ENCODE measurements at places on chromosomes 4 and X. TPM values are rescaled to one million over a fixed set of nuclear protein-coding genes. Genes with fewer than 3 reads are reported as not detected.

Gene CSAG2
- total RNA-seq: not detected

Gene NIPAL1
- under 0.01 TPM for total RNA-seq

Gene RRH
- not detected for total RNA-seq

Gene NLGN4X
- total RNA-seq: 2.0 TPM

DNA sequence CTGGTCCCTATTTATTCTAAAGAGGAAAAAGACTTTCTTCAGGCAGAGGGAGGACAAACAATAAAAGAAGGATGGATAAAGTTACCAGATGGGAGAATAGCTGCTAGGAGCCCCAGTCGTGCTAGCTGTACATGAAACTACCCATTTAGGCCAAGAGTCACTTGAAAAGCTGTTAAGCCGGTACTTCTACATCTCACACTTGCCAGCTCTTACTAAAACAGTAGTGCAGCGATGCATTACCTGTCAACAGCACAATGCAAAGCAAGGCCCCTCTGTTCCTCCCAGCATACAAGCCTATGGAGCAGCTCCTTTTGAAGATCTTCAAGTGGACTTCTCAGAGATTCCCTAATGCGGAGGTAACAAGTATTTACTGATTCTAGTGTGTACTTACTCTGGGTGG, 1138.8 kb downstream of the ARAP2 start:
- no peak for DNase-seq

DNA sequence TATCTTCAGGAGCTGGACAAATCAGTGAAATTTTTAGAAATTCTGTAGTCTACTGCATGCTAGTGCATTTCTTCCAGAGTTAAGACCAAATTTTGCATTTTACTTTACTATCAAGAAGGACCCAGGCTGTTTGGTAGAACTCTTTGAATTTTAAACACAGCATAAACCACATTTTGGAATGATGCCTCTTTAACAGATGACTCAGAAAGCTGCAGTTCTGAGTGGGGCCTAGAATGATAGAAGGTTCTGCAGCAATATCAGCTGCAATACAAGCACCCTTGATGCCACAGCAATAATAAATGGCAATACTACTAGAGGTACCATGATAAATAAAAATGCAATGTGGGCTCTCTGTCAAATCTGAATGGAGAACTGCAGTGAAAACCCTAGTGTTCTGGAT, 198.7 kb downstream of the TMA16 start:
- no peak for DNase-seq

Gene FOXP3
- total RNA-seq: 0.16 TPM

GRCh38 chrX:13845721-13846378, 29.0 kb upstream of the GPM6B start:
- DNase-seq: no peak

DNA sequence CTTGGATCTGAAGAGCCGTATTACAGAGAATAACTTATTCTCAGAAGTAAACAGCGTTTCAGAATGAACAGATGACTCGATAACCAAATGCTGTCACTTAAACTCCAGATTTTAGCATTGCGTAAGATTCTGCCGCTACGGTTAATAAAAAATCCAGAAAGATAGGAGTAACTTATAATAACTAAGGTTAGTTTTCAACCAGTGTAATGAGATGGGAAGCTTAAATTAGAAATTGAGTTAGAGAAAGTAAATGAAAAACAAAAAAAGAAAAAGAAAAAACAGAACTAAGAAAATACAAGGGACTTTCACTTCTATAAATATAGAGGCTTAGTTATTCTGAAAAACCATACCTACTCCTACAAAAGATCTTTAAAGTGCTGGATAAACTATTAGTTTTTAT, 13.1 kb upstream of the PARM1 start:
- DNase-seq: no peak

- no peak for DNase-seq
Measured at GRCh38 chrX:25343060-25343459, 327.3 kb upstream of the ARX start.

Gene IL3RA
- 7.4 TPM for total RNA-seq

- no peak for DNase-seq
Measured at GRCh38 chrX:3529466-3530010, 183.1 kb upstream of the MXRA5 start.

DNA sequence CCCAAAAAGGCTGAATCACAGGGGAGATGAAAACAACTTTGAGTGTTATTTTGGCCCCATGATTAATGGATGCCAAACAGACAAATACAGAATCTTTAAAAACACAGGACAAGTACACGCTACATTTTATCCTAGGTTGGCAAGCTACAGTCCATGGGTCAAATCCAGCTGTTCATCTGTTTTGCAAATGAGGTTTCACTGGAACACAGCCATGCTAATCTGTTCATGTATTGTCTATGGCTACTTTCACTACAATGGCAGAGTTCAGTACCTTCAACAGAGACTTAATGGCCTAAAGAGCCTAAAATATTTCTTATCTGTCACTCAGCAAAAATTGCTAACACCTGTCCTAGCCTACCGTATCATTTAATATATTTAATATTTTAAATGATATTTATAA, 1548.5 kb upstream of the IGFBP7 start:
- DNase-seq: no peak

Gene F8
- 14.6 TPM for total RNA-seq

DNA sequence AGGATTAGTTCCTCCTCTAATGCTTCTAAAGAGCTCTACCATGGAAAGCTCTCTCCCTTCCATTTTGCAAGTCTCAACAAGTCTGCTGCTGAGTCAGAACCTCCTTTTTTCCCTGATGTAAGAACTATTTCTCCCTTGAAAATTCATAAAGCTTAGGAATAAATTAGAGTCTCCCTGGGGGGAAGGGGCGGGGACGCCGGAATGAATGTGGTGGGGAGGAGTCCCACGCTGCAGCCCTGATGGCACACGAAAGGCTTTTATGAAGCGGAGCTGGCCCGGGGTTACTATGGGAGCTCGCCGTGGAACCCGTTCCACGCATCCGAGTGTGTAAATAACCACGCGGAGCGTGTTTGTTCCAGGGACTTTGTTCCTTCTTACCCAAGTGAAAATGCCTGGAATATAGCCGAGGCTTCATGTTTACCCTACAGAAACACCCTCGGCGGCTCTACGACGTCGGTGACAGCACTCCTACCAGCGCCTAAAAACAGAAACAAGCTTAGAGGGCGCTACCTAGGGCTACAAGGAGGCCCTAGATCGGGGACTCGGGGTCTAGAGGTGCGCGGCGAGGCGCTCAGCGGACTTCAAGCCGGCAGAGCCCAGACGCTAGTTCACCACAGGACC, 923 bp upstream of the CPEB2 start:
- DNase-seq: peak; percentile 78

- DNase-seq: no peak
Measured at GRCh38 chr4:79164907-79165610, 160.8 kb downstream of the NAA11 start.

DNA sequence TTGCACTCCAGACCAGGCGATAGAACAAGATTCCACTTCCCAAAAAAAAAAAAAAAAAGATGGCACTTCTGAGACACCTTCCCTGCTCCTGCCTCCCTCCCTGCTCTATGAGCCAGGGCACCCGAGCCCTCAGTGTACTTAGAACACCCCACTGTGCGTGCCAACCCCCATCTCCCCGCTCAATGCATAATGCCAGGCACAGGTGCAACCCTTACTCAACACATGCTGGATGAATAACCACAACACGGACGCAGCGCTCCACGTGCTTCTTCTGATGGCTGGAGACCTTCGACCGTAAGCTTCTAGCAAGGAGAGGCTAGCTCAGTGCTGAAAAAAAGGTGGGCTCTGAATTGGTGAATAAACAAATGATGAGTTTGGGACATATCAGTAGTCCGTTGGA, 19.9 kb upstream of the IRAK1 start:
- no peak for DNase-seq

DNA sequence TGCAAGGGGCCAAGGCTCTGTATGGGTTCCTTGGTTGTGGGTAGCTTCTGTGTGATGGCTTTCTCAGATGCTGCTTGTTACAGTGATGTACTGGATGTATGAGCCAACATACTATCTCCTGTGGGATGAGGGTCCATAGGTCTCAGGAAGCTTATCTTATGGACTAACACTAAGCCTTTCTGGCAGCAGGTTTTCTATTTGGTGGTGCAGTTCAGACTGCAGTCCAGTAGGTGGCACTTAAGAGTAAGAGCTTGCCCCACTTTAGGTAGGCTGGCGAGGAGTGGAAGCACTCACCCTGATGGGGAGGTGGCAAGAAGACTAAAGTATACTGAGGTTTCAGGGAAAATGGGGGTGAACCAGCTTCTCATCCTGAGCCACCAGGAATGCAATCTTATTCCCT, 306.7 kb upstream of the MAOA start:
- no peak for DNase-seq

- DNase-seq: no peak
Measured at GRCh38 chr4:92451782-92452181, 148.0 kb downstream of the GRID2 start.

Gene GYPB
- total RNA-seq: not detected

GRCh38 chr4:182740256-182740655, 176.9 kb downstream of the DCTD start:
- DNase-seq: no peak

Gene MRPS18C
- total RNA-seq: 16.8 TPM

Gene RHOXF2
- not detected for total RNA-seq

DNA sequence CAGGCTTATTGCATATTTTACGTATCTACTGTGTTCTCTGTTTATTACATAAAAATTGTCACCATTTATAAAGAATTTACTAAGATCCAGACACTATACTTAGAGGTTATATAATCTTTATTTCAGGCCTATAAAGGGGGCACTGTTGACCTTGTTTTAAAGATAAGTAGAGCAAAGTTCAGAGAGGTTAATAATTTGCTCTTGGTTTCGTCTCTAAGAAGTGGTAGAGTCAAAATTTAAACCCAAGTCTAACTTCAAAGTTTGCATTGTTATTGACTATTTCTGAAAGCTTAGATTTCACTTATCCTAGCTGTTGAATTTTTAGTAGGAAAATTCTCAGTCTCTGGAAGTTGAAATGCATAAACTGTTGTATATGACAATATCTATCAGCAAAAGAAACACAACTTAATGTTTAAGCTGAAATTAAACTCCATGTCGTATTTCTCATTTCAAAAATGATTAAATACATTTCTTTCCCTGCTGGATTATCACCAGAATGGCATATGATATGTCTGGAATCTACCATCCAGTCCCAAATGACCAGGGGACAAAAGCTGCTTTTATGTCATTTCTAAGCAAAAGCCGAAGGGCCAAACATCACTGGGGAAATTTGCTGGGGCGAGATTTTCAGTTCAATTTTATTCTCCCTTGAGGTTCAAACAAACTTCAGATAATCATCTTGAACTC, 138.4 kb downstream of the SLC7A11 start:
- no peak for DNase-seq

- DNase-seq: no peak
Measured at GRCh38 chrX:148024425-148025148, 43.5 kb downstream of the FMR1NB start.

Gene IGSF1
- total RNA-seq: 7.5 TPM

DNA sequence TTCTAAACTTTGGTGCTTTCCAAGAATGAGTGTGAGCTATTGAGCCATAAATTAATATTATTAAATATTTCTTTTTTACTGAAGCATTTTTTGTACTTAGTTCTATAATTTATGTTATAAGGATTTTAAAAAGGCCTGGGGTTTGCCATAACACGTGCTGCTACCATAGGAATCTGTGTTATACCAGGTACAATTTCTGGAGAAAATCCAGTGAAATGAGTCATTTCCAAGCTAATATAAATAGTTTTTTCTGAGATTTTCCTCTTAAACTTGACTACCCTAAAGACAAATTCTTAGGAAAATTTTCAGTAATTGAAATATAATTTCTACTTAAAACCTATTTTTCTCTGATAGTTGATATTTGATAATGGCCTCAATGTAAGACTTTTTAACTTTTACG, 130.8 kb downstream of the TLL1 start:
- no peak for DNase-seq

DNA sequence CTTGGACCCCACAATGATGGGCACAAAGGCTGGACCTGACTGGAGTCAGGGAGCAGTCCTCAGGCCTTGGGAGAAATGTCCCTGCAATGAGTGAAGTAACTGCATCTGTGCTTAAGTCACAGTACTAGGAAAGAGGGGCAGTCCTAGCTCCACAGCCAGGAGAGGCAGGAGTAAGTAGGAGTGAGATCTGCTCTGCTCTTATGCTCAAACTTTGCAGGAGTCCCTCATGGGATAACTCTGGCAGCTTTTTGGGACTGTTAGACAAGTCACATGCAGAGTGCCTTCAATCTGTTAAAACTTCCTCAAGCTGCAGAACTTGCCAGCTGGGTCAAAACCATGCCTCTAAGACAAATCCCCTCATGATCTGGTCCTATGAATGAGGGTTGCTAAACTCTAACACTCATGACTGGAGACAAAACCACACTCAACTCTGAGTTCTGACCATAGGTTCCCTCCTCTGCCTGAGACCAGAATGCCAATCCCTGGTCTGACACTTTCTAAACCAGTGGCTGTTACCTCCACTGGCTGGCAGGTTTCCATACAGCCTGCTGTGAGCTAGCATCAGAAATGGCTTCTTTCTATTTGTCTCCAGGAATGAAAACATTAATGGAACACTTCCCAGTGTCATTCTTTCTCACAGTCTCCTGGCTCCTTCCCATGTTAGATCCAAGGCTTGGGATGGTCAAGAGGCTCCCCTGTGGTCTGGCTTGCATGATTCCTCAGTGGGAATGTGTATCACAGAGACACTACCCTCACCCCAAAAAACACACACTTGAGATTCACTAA, 819.3 kb downstream of the PCDH7 start:
- no peak for DNase-seq

DNA sequence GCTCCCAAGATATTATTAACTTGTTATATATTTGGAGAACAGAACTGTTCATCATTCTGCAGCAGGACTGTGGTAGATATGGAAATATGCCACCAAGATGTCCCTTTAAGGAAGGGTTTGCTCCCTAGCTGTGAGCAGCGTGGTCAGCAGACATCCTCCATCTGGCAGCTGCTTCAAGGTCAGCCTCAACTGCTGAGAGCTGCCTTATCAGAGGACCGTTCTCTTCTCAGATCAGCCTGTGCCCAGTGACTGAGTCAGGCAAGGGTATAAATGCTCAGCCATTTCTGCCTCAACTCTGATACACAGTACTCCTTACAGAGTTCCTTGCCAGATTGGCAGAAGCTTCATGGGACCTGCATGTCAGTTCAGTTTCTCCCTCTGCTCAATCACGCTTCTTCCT, 63.4 kb upstream of the MAGEB2 start:
- DNase-seq: no peak

- DNase-seq: no peak
Measured at GRCh38 chr4:40857956-40858355, 108.2 kb downstream of the NSUN7 start.

Gene MAGEA3
- not detected for total RNA-seq

GRCh38 chrX:581720-582298, 48.8 kb upstream of the SHOX start:
- no peak for DNase-seq

DNA sequence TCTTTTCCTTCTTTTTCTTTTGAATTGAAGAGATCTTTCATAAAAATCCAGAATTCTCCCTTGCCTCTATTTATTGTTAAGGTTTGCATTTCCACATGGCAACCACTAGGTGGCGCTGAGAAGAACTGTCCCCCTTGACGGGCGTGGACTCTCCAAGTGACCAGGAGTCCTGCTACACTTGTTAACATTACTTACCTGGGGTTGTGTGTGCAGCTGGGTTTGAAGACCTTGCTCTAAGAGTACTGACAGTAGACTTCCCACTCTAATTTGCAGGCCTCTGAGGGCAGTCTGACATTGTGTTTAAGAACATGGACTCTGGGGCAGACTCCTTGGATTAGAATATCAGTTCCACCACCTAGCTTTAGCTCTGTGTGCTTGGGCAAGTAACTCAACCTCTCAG, 52.8 kb downstream of the GPRIN3 start:
- no peak for DNase-seq
